ENCODE measurements at places on chromosomes 6 and 20.

DNA sequence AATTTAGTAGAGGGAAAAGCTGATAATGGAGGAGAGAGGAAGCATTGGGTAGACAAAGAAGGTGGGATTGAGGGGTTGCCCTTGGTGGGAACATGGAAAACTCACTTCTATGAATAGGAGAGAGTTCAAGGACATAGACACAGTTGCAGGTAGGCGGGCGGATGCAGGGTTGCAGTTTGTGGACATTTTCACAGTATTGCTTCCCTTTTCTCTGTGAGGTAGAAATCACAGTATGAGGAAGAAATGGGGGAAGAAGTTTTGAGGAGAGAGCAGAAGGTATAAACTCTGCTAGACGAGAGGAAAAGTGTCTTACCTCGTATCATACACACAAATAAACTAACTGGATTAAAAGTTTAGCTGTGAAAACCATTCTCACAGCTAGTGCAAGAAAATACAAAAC lies 200.7 kb upstream of the ECI2 start:
- DNase-seq: no peak

- no peak for DNase-seq
Observed at GRCh38 chr6:75621846-75622245, 20.2 kb downstream of the SENP6 start.

DNA sequence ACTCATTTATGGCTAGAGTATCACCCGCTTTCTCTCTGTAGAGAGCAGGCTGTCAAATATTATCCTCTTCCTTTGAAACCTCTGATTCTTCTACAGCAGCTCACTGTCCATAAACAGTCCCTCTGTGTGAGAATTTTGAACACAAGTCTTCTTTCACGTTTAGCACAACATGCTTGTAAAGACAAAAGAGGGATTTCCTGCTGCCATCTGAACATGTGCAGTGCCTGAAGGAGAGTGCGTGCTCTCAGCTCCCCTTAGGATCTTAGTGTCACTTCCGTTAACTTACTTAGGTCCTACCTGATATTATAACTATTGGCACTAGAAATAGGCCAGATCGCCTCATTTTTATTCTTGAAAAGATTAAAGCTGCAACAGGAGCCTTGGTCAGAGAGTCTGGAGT lies 50.9 kb downstream of the FNDC1 start:
- DNase-seq: no peak

- DNase-seq: no peak
Observed at GRCh38 chr6:39927159-39927558, 7.1 kb downstream of the MOCS1 start.

DNA sequence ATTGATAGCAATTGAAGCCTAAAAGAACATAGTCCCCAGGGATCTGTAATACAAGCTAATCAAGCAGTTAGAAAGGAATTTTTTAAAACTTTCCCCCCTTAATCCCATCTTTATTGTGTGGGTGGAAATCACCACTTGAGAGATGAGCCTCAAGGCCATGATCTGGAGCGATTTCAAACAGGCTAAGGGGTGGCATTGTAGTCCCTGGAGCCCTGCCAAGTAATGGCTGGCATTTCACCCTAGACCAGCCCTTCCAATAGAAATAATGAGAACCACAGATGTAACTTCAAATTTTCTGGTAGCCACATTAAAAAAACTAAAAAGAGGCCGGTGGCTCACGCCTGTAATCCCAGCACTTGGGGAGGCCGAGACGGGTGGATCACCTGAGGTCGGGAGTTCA lies 46.9 kb downstream of the PRDM1 start:
- DNase-seq: no peak

GRCh38 chr6:148720897-148721296 lies 25.9 kb upstream of the UST start:
- DNase-seq: no peak
